ENCODE measurements at places on chromosomes 12 and 14.

- peak; percentile 25 for DNase-seq
Observed at GRCh38 chr12:61993734-61994345, 266.4 kb upstream of the USP15 start.

GRCh38 chr12:110785240-110785639 is 42.5 kb upstream of the PPP1CC start:
- DNase-seq, result no peak

GRCh38 chr12:43063650-43064049 is 474.1 kb upstream of the PRICKLE1 start:
- DNase-seq, result peak; percentile 65

GRCh38 chr12:62849398-62849797 is 85.6 kb downstream of the PPM1H start:
- no peak for DNase-seq

DNA sequence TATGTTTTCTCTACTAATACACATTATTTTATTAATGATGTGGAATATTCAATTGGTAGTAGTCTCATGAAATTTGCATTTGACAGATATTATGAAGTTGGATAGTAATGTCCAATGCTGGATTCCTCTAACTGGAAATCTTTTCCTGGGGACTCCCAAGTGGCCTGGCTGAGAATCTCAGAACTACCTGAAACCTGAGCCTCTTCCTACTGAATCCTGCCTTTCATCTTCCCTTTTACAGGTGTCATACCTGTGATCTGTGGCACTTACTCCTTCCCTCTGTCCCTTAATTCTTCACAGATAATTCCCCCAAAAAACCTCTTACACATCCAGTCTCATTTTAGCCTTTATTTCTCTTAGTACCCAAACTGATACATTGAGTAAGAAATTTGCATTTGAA is 89.7 kb upstream of the MYF6 start:
- DNase-seq, result no peak

DNA sequence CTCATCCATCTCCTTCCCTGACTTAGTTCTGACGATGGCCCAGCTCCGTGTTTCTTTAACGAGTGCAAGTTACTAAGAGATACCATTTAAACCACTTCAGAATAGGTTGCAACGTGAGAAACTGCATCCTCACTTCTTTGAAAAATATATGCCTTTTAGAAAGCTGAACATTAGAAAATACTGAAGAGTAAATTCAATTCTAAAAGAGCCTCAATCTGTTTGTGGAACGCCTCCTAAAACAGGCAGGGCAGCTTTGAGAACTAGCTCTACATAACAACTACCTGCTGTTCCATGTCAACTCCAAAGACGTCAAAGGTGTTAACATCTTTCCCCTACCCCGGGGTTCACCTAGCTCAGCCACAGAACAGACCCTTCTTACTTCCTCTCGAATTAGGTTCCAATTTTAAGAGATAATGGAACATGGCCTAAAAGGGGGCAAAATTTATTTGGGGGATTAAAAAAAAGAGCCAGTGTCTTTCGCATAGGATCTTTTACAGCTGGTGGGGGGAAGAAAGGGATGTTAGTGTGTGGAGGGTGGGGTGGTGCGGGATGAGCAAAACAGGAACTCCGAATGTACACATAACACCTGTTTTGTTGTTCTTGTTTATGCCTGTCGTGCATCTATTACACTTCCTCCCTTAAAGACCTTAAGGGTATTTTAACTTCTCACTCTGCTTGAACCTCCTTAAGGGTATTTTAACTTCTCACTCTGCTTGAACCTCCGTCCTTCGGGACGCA is 3.3 kb downstream of the BHLHE41 start:
- DNase-seq, result no peak

Measured in brain microvascular endothelial cell (primary cell).